T1000 (cell line): ENCODE measurements at places on chromosomes 3 and 15.

DNA sequence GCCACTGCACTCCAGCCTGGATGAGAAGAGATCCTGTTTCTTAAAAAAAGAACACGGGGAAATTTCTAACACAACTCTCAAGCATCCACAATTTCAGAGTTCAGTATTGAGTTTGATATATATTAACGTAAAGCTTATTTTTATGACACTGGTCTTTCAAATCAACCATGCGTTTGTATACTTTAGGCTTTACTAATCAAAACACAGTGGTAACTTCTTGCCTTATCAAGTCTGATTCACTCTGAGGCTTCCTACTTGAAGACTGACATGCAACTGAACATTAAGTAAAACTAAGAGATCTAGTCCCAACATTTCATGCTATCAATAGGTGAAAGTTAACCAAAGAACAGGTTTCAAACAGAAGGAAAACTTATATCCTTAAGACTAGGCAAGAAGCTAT lies 46.7 kb downstream of the PRTG start:
- DNase-seq: no peak

DNA sequence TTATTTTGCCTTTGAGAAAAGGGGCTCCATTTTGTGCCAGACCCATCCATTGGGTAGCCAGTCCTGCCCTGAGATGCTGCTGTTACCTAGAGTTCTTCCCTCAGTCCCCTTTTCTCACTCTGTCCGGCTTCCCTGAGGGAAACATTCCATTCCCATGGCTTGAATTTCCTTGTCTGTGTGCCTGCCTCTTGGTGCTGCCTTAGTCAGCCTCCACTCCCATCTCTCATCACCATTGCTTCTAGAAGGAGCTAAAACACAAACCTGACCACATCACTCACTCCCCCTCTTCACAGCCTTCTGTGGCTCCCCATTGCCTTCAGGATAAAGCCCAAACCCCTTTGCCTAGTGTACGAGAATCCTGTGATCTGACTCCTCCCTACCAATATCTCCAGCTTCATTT lies 25.2 kb upstream of the C2CD4B start:
- no peak for DNase-seq

DNA sequence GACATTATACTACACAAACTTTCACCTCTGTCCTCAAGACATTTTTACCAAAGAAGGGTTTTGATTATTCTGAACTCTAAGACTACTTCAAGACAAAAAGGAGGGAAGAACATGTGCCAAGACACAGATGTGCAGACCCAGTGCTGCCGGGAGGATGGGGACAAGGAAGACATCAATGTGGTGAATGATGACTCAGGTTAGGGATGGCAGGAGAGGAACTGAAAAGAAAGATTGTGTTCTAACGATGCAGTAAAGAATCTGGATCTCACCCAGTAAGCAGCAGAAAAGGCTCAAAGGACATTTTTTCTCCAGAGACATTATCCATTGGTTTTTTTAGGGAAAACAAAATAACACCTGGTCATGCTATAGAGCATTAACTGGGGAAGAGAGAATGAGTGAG lies 449.9 kb upstream of the NR2F2 start:
- no peak for DNase-seq

DNA sequence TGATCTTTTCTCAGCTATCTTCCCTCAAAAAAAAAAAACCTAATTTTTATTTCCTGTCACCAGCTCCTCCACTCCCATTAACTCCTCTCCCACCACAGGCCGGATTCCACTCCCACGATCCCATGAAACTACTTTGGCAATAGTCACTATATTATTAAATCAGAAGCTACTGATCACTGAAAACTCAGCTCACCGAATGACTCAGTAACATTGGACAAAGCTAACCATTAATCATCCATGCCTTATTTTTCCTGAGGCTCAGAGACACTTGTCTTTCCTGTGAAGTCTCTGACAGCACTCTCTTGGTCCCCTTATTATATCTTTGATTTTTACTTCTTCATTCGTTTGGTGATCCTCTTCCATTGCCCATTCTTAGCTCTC lies 260.2 kb downstream of the CGGBP1 start:
- DNase-seq: no peak

DNA sequence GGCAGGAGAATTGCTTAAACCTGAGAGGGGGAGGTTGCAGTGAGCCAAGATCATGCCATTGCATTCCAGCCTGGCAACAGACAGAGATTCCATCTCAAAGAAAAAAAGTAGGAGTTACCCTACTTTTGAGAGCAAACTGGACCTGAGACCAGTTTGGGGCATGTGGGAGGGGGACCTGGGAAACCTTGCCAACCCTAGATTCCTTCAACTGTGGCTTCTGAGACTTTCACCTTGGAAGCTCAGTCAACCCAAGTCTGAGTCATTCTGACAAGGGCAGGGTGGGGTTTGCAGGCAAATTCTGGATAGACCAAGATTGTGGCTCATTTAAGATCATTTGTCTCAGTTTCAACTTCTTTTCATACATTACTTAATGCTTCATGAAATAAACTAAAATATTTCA lies 23.8 kb upstream of the SIAH2 start:
- DNase-seq: no peak

GRCh38 chr15:91751611-91752010 lies 101.9 kb upstream of the SLCO3A1 start:
- no peak for DNase-seq

DNA sequence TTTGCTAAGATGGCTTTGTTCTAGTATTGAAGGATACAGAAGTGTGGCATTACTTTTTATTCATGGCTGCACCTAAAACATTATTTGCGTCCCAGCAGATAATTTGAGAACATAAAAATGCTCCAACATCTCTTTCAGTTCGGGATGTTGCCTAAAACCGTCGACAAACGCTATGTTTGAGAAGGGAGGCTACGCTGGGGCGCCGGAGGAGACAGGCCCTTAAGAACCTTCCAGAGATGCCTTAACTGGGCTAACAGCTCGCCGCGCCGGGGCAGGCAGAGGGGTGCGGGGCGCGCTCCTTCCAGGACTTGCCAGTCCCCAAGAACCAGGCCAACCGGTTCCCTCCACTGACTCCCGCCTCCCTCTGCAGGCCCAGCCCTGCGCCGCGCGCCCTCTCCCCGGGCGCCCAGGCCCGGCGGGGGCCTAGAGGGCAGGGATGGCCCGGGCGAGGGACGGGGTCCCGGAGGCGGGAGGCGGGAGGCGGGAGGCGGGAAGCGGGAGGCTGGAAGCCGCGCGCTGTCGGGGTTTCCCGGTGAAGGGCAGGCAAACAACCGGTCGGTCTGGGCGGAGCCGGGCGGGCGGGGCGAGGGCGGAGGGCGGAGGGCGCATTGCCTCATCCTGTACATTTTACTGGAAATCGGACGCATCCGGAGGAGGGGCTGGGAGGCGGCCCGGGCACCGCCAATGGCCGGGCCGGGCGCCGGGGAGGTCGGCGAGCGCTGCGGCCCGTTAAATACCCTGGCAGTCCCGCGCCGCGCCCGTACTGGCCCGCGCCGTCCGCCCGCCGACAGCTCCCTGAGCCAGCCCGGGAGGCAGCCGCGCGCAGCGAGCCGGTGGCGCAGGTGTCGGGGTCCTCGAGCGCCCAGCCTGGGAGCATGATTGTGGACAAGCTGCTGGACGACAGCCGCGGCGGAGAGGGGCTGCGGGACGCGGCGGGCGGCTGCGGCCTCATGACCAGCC lies at the start of gene NFKBIZ:
TSS of gene NFKBIZ (plus strand) at position 761 of the 960 bp plus-strand sequence. CDS start at position 876, 115 bp downstream.
- peak; percentile 87 for DNase-seq

GRCh38 chr15:30962659-30963058 lies 28.8 kb downstream of the MTMR10 start:
- DNase-seq: no peak

GRCh38 chr15:89118481-89118989 lies 30.3 kb downstream of the ABHD2 start:
- no peak for DNase-seq

- no peak for DNase-seq
Observed at GRCh38 chr15:89041507-89041906, 46.7 kb upstream of the ABHD2 start.

GRCh38 chr15:51576911-51577500 lies 45.6 kb downstream of the DMXL2 start:
- no peak for DNase-seq

- DNase-seq: no peak
Observed at GRCh38 chr3:83230376-83230775, 1468.9 kb upstream of the GBE1 start.

- DNase-seq: peak; percentile 27
Observed at GRCh38 chr15:63436872-63437375, 55.3 kb upstream of the CA12 start.

GRCh38 chr3:108509263-108509662 lies 1.1 kb downstream of the MYH15 start:
- DNase-seq: no peak

GRCh38 chr3:63202529-63202928 lies 75.6 kb upstream of the SYNPR start:
- DNase-seq: no peak

GRCh38 chr3:129558081-129558771 lies 15.3 kb downstream of the H1-8 start:
- DNase-seq: no peak

DNA sequence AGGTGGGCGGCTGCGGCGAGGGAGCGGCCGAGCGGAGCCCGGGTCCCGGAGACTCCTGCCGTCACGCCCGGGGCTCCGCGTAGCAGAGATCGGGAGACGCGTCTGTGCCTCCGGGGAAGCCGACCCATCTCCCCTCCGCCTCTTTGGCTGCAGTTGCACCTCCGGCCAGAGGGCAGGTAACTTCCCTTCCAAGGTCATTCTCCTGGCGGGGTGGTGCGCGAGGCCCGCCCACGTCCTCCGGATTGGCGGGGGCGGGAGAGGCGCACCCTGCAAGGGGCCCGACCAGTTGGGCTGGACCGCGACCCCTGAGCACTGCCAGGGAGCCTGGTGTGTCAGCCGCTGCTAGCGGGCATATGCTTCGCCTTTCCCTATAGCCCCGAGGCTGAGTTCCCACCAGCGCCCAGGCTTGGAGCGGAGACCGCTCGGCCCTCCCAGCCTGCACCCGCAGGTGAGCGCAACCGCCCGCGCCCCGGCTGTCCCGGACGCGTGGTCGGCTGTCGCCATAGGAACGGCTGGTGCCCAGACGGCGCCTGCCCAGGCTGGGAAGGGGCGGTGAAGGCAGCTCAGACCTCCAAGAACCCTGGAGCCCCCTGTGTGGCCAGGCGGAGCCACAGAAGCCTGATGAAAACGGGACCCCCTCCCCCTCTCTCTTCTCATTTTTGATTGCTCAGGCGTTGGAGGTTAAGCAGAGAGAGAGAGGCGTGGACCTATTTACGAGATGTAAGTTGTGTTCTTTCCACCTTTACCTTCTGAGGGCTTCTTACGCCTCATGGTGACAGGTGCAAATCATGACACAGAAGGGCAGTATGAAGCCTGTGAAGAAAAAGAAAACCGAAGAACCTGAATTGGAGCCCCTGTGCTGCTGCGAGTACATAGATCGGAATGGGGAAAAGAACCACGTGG lies 453 bp downstream of the ZDHHC23 start:
- no peak for DNase-seq

GRCh38 chr3:122800706-122801237 lies 5.9 kb downstream of the SLC49A4 start:
- no peak for DNase-seq

- DNase-seq: no peak
Observed at GRCh38 chr3:159390656-159391212, 588.9 kb downstream of the MFSD1 start.

GRCh38 chr3:4245671-4246070 lies 57.5 kb upstream of the SETMAR start:
- no peak for DNase-seq
